ENCODE measurements at places on chromosomes 6 and 20. TPM values are rescaled to one million over a fixed set of nuclear protein-coding genes. Genes with fewer than 3 reads are reported as not detected.

DNA sequence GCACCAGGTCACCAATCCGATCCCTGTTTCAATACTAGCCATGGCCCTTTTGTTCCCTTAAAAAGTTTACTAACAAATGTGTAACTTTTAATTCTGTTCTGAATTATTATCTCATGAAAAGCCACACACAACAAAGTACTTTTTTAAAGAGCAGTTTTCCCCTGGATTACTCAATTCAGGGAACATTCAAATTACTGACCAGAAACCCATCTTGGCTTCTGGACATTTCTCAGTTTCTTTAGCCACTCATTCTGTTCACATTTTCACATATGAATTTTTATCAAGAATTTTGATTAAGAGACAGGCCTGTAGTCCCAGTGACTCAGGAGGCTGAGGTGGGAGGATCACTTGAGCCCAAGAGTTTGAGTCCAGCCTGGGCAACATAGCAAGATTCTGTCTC is 47.4 kb downstream of the INSM1 start:
- no peak for DNase-seq

- no peak for DNase-seq
These were observed 37.4 kb downstream of the GCNT2 start for GRCh38 chr6:10558565-10558964.

DNA sequence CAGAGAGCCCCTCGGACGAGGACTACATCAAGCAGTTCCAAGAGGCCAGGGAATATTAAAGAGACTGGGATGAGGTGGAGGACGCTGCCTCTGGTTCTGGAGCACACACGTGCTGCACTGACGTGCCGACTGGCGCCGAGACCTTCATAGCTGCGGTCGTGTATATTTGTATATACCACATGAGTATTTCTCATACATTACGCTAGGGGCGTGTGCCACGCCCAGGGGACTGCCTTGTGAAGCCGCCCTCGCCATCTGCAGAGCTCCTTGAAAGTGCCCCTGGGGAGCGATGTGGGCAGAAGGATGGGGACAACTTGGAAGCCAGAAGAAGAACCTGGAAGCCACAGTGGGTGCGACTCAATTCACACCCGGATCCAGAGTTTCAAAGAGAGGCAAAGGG is 78.3 kb downstream of the ISM1 start:
- no peak for DNase-seq

- no peak for DNase-seq
These were observed 28.6 kb upstream of the PKHD1 start for GRCh38 chr6:52115891-52116604.

GRCh38 chr6:125099211-125100073 is 54.1 kb upstream of the TPD52L1 start:
- DNase-seq, result no peak

- DNase-seq, result no peak
These were observed 21.5 kb downstream of the CST5 start for GRCh38 chr20:23857962-23858595.

- no peak for DNase-seq
These were observed 219.4 kb upstream of the SSTR4 start for GRCh38 chr20:22815603-22816315.

DNA sequence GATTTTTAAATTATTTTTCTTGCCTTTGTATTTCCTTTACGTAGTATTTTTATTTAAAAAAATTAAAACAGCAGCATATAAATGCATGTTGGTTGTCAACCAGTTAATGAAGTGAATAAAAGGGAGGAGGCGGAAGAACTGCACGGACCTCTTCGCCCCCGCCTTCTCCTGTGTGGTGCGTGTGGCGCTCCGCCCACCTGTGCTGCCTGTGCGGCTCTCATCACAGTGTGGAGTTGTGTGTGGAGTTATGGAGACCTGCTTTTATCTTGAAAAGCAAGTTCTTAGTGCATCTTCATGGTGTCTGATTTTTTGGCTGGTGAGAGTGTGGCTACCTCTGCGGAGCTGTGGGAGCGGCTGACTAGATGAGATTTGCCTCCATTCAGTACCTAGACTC is 58.4 kb downstream of the PTPN1 start:
- no peak for DNase-seq

The NCR2 gene
- 1.4 TPM for total RNA-seq

The DDO gene
- not detected for total RNA-seq

The HLA-F gene
- total RNA-seq, result 300 TPM

DNA sequence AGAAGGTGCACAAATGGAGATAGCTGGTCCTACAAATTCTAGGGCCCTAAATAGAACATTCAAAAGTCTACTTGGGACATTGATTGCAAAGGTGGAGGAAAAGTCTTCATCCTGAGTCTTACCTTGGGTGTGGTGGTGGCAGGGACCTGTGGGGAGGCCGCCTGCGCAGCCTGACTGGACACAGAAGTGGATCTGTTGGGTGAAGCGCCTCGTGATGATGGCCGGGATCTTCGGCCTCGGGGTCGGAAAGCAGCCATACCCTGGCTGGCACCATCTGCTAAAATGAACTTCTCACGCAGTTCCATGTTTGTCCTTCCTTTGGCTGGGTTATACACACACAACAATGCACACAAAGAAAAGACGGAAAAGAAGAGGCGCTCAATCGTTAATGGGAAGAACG is 179.2 kb downstream of the DST start:
- no peak for DNase-seq

The PPP1R16B gene
- 86.5 TPM for total RNA-seq

DNA sequence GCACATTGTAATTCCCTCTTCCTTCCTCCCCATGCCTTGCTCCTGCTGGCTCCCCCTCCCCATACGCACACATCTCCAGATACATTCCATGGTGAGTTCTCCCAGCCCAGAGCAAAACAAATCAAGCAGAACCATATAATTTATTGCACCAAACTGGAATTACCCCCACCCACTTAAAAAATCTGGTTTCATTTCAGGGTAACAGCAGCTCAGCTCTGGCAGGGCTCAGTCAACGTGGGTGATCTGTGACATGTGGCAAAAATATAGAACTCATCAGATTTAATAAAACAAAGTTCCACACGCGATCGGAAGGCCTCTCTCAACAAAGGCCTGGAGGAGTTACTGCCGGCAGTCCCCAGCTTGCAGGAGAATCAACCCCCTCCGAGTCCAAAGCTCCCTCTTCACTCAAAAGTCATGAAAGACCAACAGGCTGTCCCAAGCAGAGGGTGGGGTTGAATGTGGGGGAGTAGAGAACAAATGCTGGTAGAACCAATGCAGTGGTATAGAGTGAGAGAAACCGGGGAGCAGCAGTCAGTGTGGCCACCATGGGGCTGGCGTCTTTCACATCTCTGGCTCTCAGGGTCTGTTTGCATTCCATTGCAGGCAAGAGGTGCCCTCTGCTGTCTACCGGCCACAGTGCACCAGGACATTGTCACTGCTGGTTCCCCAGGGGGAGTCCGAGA is 323.3 kb upstream of the NT5E start:
- DNase-seq, result no peak

DNA sequence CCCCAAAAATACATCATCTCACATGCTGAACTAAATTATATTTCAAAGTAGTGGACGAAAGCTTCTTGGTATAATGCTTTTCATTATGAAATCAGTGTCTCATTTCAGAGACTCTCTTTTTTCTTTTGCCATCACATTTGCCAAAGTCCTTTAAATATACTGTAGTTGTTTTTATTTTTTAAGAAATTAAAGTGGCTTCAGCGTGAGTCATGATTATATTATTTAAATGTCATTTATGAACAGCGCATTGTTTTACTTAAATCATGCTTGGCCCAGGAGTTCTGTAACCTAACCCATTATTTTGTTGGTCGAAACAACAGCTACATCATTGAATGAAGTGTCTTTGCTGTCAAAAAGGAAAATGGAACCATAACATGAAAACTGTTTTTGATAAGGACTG is 100.9 kb downstream of the CD109 start:
- no peak for DNase-seq

The KHDC1L gene
- not detected for total RNA-seq

- no peak for DNase-seq
These were observed 176.9 kb upstream of the SUPT3H start for GRCh38 chr6:45554591-45554990.

The MMP24 gene
- total RNA-seq, result not detected

DNA sequence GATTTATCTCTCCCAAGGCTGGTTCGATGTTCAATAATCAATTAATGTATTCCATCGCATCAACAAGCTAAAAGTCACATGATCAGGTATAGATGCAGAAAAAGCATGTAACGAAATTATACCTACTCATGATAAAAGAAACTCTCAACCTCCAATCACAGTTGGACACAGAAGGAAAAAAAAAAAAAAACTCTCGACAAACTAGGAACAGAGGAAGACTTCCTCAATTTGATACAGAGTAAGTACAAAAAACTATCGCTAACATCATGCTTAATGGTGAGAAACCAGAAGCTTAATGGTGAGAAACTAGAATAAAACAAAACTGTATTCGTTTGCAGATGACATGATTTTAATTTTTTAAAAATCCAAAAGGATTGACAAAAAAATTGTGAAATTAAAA is 62.0 kb upstream of the SMIM29 start:
- DNase-seq, result no peak

The RALGAPA2 gene
- 16.0 TPM for total RNA-seq

- DNase-seq, result no peak
These were observed 210.9 kb downstream of the TINAG start for GRCh38 chr6:54519161-54519560.

The KIF25 gene
- not detected for total RNA-seq

- no peak for DNase-seq
These were observed 90.7 kb upstream of the F13A1 start for GRCh38 chr6:6411115-6411514.

The ERMARD gene
- 29.3 TPM for total RNA-seq

The ARFGEF3 gene
- total RNA-seq, result 0.15 TPM

The COL10A1 gene
- total RNA-seq, result not detected

- no peak for DNase-seq
These were observed 3.1 kb downstream of the ADRM1 start for GRCh38 chr20:62305765-62306413.

DNA sequence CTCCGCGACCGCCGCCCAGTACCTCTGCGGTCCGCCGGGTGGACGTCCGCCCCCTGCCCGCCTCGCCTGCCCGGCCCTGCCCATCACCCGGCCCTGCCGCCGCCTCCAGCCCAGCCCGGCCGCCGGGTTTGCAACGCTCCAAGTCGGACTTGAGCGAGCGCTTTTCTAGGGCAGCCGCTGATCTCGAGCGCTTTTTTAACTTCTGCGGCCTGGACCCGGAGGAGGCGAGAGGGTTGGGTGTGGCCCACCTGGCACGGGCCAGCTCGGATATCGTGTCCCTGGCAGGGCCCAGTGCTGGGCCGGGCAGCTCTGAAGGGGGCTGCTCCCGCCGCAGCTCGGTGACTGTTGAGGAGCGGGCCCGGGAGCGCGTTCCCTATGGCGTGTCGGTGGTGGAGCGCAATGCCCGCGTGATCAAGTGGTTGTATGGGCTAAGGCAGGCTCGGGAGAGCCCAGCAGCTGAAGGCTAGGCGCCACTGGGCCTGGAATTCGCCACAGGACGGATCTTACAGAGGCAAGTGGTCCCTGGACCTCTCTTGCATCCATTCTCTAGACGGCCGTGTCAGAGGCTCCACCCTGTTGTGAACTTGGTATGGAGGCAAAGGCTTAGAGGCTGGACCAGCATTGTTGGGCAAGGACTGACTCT is 11.8 kb downstream of the FAM110A start:
- DNase-seq, result no peak

DNA sequence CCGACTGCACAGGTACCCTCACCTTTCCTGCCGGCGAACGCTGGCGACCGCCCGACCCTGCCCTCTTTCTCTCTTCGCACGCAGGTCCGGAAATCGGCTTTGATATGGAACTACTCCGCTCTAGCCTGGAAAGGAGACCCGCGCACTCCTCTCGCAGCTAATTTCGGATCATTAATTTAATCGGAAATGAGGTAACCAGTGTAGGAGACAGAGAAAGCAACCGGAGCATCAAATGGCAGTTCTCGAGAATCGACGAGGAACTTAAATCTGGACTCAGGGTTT is 949 bp upstream of the ATXN1 start:
- DNase-seq, result no peak

- DNase-seq, result no peak
These were observed 619.2 kb upstream of the EYS start for GRCh38 chr6:66326228-66326627.

- no peak for DNase-seq
These were observed 108.6 kb upstream of the SLC2A12 start for GRCh38 chr6:134161041-134161440.

DNA sequence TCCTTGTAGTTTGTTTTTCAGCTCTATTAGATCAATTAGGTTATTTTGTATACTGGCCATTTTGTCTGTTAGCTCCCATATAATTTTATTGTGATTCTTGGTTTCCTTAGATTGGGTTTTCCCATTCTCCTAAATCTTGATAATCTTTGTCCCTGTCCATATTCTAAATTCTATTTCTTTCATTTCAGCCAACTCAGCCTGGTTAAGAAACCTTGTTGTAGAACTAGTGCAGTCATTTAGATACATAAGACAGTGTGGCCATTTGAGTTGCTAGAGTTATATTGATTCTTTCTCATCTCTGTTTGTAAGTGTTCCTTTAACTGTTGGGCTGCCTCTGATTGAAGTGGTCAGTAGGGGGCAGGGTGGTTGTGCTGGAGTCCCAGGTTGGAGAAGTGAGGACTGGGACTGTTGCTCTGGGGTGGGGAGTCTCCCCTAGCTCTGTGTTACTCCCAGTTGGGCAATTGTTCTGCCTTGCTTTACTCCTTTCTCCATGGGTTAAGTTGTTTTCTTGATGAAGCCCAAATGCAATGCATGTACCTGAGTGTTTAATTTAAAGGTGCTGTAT is 98.8 kb upstream of the NRN1 start:
- DNase-seq, result no peak

DNA sequence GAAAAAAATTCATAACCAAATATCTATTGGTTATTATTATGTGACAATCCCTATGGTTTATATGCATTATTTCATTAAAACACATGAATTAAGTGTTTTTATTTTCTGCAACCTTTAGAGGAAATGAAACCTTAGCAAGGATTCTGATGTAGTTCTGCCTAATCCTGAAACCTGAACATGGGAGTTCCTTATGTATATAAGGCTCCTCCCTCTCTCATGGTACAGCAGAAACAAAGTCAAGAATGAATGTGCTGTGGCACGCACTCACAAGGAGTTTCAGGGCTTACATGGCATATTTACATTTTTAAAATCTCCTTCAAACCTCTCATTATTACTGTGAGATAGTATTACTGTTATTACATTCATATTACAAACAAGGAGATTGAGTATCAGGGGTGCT is 426.4 kb upstream of the CITED2 start:
- DNase-seq, result no peak

GRCh38 chr6:138640028-138640427 is 133.5 kb upstream of the CCDC28A start:
- DNase-seq, result no peak

GRCh38 chr20:4838526-4838925 is 116.8 kb downstream of the PRND start:
- no peak for DNase-seq

The PI16 gene
- total RNA-seq, result 2.0 TPM

All from activated CD8-positive, alpha-beta memory T cell treated with anti-CD3 and anti-CD28 coated beads, Interleukin-2, amount 10 ng/mL, durations not matched to agents 7 days and 5 days (primary cell).